ENCODE measurements at places on chromosomes 2 and 18.

DNA sequence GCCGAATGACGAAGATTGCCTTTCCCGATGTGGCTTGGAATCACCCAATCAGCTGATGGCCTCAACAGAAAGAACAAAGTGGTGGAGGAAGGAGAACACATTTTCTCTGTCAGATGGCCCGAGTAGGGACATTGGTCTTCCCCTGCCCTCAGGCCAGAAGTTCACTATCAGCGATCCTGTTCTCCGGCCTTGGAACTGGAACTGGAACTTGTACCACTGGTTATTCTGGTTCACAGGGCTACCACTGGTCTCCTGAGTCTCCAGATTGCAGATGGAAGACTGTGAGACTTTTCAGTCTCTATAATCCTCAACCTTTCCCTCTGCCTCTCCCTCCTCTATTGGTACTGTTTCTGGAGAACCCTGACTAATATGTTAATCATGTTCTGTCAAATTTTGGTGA lies 180.4 kb downstream of the ANKRD30B start:
- no peak for DNase-seq

DNA sequence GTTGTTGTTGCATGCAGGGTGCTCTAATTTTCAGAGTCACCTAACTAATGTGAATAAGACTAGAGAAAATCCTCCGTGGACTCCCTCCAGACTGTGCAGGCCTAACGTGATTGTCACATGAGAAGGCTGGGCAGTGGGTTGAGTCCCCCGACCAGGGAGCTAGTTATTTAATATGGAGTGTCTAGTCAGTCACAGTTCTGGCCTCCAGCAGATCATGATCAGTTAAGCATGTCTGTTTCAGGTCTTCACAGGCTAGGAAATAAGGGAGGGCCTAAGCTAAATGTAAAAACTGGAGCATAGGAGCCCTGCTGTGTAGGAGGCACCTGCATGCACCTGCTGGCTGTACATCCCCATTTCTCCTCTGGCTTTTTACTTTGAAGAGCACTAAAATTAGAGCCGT lies 86.8 kb downstream of the PRPF40A start:
- no peak for DNase-seq

GRCh38 chr2:233210843-233211547 lies 40.5 kb upstream of the ATG16L1 start:
- DNase-seq, result no peak

- no peak for DNase-seq
Measured at GRCh38 chr2:238665919-238666318, 182.0 kb upstream of the TWIST2 start.

DNA sequence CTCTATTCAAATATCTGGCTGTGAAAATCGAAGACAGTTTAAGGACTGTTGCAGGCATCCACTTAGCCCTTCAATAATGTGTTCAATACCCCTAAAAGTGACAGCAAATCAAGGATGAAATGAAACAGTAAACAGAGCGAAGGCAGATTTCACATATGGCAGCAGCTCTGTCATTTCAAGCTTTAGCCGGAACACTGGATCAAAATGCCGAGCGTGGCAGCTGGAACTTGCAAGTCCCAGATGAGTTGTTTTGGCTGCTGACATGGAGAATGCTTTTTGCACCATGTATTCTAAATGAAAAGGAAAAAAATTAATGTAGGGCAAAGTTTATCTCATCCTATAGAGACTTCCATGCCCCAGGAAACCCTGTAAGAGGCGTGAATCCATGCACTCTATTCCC lies 18.0 kb downstream of the LRRC30 start:
- DNase-seq, result no peak

- no peak for DNase-seq
Measured at GRCh38 chr2:20633794-20634506, 16.9 kb downstream of the HS1BP3 start.

Measured in NCI-H1930 (cell line).